ENCODE measurements at places on chromosomes 12 and 14.

DNA sequence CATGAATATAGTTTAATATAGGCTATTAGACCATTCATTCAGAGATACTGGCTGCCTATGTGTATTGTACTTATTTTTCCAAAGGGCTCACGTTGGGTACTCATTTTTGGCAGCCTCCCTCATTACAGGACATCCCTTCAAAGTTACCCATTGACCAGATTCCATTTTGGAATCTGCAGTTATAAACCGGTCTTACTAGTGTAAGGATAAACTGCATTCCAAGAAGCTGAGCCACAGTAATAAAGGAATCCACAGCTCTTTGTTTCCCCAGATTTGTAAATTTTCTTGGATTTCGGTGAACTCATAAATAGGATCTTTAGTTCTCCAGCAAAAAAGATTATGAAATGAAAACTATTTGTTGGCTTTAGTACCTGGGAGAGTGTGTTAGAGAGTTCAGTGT is 18.9 kb upstream of the CFL2 start:
- peak; percentile 54 for DNase-seq

- DNase-seq, result no peak
Measured at GRCh38 chr14:60649875-60650372, 647 bp upstream of the SIX1 start.

DNA sequence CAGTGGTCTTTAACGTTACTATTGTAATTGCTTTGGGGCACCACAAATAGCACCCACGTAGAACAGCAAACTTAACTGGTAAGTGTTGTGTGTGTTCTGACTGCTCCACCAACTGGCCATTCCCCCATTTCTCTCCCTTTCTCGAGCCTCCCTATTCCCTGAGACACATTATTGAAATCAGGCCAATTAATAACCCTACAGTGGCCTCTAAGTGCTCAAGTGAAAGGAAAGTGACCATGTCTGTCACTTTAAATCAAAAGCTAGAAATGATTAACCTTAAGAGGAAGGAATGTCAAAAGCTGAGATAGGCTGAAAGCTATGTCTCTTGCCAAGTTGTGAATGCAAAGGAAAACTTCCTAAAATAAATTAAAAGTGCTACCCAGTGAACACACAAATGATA is 22.3 kb downstream of the PPP1R13B start:
- DNase-seq, result no peak

DNA sequence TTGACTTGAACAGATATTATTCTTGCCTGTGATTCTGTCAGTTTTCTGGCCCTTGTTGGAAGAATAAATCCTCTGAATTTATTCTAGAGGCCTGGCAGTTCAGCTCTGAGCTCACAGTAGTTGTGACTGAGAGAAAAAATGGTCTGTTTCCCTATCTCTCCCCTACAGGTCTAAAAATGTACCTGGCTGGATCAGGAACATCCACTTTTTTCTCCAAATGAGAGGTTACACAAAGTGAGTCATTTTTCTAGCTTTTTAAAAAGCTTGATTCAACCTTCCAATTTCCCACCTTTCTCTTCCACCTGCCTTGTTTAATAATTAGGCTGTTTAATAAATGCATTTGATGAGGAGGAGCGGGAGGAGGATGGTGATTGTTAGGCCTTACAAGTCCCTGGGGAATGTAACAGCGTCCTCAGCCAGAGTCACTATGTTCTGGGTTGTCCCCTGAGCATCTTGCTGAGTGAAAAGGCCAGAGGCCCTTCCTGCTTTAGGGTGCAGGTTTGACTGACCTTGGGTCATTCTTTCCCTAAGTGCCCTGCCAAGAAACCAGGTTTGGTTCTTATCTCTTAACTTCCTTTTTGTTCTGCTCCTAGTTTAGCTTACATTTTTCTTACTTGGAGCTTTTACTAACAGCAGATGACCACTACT is 91.7 kb upstream of the FUT8 start:
- DNase-seq, result no peak

DNA sequence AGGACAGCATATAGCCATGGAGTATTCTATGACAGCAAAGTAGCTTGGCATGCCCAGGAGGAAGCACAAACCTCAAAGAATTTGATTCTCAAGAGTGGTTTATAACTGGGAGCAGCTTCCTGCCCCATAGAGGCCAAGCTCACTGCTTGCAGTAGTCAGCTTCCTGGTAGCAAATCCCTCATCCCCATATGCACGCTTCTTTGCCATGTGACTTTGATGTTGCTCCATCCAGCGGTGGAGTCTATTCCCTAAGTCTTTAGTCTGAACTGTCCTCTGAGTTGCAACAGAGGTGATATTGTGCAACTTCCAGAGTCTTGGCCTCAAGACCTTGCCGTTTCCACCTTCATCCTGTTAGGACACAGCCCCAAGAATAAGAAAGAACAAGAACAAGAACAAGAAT is 996.8 kb upstream of the TMEM132C start:
- peak; percentile 39 for DNase-seq

DNA sequence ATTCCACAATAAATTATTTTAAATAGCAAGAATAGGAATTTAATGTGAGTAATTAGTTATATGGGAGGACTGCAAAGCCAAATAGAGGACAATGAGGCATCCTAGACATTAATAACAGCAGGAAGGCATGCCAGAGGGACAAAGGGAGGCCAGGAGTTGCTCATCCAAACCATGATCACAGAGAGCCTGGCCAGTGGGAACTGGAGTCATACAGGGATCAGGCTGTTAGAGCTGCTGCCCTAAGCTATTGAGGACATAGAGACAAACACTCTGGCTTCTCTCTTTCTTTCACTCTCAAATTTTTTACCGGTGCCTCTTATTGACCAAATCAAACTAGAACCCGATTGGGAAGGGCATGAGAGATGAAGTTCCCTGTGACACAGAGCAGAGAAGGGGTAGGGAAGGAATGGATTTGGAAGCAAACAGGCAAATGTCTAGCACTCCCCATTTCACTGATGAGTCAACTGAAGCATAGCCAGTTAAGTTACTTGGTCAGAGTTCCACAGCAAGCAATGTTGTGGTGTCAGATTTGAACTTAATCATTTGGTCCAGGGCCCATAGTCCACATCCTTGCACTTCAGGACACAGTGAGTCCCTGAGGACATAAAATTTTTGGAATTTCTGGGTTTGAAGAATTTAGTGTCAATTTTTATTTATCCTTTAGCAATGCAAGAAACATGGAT is 17.9 kb upstream of the CFAP54 start:
- DNase-seq, result no peak

DNA sequence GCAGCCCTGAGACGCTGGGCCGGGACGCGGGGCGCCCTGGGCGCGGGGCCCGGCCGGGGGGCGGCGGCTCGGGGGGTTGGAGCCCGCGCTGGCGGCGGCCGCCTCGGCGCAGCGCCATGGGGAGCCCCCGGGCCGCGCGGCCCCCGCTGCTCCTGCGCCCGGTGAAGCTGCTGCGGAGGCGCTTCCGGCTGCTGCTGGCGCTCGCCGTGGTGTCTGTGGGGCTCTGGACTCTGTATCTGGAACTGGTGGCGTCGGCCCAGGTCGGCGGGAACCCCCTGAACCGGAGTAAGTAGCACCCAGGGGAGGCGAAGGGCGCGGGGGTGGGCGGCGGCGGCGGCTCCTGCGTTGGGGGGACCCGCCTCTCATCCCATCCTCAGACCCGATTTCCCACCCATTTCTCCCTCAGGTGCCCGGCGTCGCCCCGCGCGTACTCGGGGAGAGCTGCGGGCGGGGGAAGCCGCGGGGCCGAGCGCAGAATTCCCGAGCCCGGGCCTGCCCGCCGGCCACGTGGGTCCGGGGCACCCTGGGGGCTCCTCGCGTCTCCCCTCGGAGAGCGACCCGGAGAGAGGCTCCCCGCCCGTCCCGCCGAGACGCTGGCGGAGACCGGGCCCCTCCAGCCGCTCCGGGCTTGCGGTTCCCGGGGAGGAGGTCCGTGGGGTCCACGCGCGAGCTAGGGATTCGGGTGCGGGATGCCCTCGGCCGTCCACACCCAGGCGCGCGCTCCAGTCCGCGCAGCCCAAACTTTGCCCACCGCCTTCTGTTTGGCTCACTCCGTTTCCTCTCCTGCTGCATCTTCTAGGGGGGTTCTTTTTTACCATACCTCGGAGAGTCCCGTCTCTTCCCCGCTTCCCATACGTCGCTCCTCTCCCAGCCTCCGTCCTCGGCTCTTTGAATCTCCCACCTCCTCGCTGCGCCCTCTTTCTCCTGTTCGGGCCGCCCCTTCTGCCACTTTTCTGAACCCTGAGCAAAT is 807 bp downstream of the B4GALNT3 start:
- no peak for DNase-seq

DNA sequence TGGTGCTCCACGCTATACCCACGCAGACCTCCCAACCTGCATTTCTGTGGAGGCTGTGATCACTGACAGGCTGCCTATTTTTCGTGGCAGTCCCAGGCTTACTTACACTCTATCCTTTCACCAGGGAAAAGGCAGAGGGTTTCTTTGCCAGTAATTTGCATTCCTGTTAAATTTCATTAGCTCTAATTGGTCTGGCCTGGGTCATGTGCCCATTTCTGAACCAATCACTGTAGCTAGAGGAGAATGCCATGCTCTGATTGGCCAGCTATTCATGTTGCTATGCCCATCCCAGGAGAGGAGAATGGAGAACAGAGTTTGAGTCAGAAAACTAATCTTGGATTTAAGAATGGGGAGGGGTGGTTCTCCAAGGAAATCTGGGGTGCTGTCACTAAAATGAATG is 43.2 kb upstream of the TUNAR start:
- DNase-seq, result no peak

DNA sequence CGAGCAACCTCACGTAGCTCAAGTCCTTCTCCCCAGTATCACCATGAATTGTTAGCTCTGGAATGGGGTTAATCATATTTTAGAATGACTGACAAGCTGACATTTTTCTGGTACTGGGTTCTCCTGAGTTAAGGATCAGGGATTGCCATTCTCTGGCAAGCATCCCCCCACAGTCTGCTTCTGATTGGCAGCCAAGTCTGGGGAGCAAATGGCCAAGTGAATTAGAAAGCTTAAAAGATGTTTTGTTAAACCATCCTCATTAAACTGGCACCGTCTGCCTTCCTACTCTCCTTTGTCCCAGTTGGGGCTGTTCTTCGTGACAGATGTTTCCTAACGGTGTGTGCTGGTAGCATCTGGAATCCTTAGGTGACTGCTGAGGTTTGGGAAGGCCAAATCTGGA is 17.2 kb upstream of the CISTR start:
- no peak for DNase-seq

- no peak for DNase-seq
Measured at GRCh38 chr14:34797747-34798583, 77.2 kb downstream of the BAZ1A start.

GRCh38 chr14:32104803-32105202 is 27.7 kb downstream of the ARHGAP5 start:
- no peak for DNase-seq

DNA sequence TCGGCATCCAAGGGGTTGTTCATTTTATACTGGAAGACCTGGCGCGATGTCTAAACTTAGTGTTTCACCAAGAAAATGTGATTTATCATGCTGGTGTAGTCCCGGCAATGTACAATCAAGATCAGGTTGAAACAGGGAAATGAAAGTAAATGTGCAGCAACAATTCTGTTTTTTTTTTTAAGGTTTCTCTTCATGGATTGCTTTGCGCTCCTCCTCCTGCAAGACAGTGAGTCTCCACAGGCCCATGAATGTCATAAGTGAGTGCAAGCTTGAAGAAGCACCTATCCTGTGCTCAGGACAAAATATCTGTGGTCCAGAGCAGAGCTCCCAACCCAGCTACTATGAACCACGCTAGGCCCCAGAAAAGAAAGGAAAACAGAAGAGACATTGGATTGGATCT is 143.4 kb downstream of the KCNK10 start:
- no peak for DNase-seq

DNA sequence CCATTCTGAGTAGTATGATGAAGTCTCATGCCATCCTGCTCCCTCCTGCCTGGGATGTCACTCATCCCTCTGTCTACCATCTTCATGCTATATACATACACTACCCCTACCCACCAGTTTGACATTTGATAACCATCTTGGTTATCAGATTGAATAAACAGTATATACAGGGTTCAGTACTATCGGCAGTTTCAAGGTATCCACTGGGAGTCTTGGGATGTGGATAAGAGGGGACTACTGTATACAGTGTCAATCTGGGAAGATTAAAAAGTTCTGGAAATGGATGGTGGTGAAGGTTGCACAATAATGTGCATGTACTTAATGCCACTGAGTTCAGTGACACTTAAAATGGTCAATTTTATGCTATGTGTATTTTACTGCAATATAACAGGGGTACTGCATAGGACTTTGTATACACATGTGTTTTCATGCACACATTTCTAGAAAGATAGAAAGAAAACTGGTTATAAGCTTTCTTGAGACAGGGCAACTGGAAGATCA is 22.1 kb downstream of the SPPL3 start:
- DNase-seq, result no peak

GRCh38 chr12:6827982-6828780 is at the start of gene P3H3:
P3H3 (plus strand) TSS chr12:6828407; CDS start chr12:6828441, 34 bp downstream.
- DNase-seq, result no peak

GRCh38 chr12:67943141-67943892 is 45.9 kb upstream of the IFNG-AS1 start:
- DNase-seq, result peak; percentile 55

- DNase-seq, result no peak
Measured at GRCh38 chr14:53127151-53127550, 26.0 kb downstream of the DDHD1 start.

- no peak for DNase-seq
Measured at GRCh38 chr12:67854351-67854750, 134.9 kb upstream of the IFNG-AS1 start.

GRCh38 chr12:13116259-13116658 is 12.8 kb upstream of the GSG1 start:
- DNase-seq, result no peak
